ENCODE measurements at places on chromosomes 7 and 10. TPM values are rescaled to one million over a fixed set of nuclear protein-coding genes. Genes with fewer than 3 reads are reported as not detected.

Gene CPEB3
- total RNA-seq: 0.29 TPM

Gene COA1
- 46.1 TPM for total RNA-seq

Gene KCNK18
- not detected for total RNA-seq

Gene IGF2BP3
- total RNA-seq: 20.2 TPM

Gene LIPJ
- total RNA-seq: not detected

Gene CLCN1
- not detected for total RNA-seq

Gene GLUD1
- 221 TPM for total RNA-seq

Gene SUN3
- not detected for total RNA-seq

Gene SPDYE8
- total RNA-seq: not detected

Gene NRF1
- 6.9 TPM for total RNA-seq

Gene IL2RA
- total RNA-seq: not detected

Gene EBF3
- total RNA-seq: under 0.01 TPM

Gene HKDC1
- total RNA-seq: 0.29 TPM

Gene WNT2
- total RNA-seq: 1.2 TPM

Gene CALHM1
- not detected for total RNA-seq

Gene CPA1
- total RNA-seq: not detected

Gene KLHDC10
- total RNA-seq: 11.5 TPM

Gene ERVW-1
- total RNA-seq: not detected

Gene ZWINT
- 24.2 TPM for total RNA-seq

Gene ASZ1
- not detected for total RNA-seq

Gene CTAGE4
- 0.71 TPM for total RNA-seq

Gene C7orf57
- total RNA-seq: 0.18 TPM

Gene WNT8B
- total RNA-seq: not detected

Data from myometrial cell (primary cell).